ENCODE measurements at places on chromosomes 7 and 10.
A peak's percentile ranks its signal among the peaks of the same experiment; 100 is the strongest.

DNA sequence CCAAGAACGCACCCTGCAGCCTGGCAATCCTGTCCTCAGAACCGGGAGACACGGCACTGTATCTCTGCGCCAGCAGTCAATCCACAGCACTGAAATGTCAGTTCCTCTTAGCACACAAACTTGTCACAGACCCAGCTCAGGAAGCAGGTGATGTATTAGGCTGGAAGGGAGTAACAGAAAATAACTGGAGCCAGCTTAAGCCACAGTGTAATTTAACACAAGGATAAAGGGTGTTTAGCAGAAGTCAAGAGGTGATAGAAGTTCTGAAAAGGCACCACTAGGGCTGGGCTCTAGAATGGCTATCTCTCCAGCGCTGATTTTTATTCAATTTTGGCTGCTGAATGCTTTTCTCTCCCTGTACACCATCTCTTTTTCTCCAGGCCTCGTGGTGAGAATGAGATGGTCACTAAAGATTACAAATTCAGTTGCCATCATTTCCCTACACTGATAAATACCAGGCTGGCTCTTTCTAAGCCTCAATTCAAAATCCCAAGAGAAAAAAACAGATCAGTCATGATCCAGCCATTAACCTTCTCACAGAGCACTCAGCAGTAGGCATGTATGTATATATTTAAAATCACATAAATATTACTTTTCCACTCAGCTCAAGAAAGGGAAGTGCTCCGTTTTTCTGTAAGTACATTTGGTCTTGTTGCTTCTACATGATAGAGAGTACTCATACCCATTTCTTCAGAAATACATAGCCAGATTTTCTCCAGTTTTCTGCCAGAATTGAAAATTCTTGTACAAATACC is 102.7 kb upstream of the PRSS1 start:
- no peak for DNase-seq

DNA sequence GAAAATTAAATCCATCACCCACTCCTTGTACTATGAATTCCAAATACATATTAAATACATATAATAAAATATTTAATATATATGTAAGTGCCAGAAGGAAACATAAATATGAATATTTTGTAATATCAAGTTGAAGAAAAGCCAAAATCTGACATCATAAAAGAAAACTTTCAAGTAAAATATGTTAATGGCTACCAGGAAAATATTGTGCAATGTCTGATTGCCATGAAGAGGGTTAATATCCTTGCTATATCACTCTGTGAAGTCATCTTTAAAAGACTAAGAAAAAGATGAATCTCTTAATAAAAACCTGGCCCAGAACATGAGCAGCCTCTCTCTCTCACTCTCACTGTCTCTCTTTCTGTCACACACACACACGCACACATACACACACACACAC is 130.2 kb downstream of the EGFR start:
- no peak for DNase-seq

DNA sequence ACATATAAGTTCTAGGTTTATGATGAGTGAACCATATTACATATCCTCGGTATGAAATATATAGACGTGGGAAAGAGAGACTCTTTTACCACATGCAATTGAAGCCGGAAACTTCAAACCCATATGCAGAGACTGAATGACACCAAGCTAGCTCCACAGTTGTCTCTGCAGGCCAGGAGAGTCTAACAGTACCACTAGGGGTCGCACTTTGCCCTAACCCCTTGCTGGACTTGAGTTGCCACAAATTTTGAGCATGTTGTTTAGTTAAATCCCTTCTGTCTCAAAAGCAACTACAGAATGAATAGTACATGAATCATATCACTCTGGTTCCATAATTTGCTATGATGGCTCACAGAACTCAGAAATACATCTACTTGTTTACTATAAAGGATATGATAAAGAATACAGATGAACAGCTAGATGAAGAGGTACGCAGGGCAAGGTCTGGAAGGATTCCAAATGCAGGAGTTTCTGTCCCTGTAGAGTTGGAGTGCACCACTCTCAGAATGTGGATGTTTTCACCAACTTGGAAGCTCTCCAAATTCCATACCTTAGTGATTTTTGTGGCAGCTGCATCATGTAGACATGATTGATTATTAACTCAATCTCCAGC is 112.4 kb upstream of the YAE1 start:
- DNase-seq, result peak; percentile 69

DNA sequence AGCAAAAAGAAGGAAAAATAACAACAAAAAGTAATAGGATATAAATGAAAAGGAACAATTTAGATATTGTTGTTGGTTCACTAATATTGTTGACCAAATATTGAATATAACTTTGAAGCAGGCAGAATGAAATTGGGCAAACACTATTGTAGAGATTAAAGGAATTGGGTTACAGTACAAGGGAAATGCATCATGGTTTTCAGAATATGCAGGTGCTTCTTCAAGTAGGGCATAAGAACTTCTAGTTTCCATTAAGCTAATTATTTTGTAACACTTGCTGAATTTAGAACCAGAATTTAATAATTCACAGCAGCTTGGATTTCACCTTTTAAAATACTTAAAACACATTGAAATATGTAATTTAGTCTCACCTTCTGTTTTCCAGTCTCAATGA is 36.5 kb downstream of the RPA3 start:
- DNase-seq, result no peak

DNA sequence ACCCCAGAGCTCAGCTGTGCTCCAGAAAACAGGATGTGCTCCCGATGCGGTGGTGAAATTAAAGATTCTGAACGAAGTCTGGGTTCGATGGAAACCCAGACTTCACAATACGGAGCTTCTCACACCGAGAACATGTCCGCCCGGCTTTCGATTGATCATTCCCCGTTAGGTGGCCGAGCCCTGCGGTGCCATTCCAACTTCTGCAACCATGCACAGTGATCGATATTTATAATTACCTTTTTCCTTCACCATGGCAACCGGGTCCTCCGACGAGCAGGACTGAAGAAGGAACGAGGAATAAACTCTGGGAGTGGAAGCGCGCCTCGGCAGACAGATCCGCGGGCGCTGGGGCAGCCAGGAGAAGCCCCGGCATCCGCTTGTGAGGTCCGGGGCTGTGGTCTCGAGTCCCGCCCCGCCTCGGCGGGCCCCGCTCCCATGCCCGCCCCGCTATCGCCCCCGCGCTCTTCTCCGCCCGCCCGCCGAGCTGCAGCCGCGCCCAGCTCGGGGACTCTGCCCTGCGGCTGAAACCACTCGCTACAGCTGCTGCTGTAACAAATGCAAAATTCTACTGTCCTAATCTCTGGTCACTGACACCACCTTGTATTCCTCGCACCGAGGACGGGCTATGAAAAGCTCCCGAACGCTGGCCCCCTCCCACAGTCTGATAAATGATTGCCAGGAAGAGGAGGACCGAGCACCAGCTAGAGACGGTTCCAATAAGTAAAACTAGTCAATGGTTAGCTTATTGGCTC is 26.2 kb downstream of the ABLIM1 start:
- DNase-seq, result no peak

- DNase-seq, result peak; percentile 84
Measured at GRCh38 chr7:151051108-151051507, 2.8 kb downstream of the ASIC3 start.

DNA sequence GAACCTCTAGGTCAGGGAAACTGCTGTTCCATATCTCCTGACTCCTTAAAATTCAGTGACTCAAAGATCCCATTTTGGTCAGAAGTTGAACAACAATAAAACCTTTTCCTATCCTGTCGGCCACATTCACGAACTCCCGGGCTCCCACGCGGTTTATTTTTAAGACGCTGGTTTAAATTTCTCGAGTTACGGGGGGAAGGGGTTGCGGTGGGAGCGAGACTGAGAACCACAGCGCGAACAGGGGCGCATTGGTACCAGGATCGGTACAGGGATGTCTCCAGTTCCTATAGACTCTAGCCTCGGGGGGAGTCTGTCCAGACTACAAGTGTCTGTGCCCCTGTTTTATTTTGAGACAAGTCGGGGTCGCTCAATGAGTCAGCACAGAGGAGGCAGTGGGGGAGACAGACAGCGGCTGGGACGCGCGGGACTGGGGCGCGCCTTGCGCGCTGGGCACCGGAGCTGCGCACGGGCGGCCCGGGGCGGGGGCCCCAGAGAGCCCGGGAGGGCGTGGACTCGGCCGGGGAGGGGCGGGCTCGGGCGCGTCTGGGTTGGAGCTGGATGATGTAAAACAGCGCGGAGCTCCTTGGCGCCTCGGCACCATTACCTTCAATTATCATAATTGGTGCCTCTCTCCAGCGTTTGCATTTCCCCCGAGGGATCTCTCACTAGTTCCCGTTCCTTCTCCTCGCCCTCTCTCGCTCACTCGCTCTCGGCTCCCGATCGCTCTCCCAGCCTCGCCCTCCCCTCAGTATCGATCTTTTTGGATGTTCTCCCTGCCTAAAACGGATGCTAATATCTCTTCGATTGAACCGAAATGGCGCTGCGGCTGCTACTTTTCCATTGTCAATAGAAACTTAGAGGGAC is 8.7 kb upstream of the BAMBI start:
- peak; percentile 16 for DNase-seq

GRCh38 chr7:157889480-157889879 is 552.7 kb downstream of the DNAJB6 start:
- no peak for DNase-seq

DNA sequence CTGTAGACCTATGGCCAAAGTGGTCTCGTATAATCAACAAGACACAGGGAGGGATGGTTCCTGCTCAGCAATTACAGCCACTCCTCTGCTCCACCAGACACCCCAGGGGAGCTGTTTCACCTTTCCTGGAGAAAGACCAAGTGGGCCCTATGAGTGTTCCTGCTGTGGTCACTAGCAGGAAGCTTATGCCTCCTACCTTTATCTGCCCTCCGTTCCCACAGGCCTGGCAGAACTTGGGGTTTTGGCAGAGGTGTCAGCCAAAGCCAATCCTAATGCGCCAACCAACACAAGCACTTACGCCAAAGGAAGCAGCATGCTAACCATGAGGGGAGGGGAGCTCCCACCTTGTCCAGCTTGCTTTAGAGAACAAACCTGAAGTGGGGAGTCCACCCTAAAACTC is 31.2 kb downstream of the XPNPEP1 start:
- no peak for DNase-seq

GRCh38 chr10:22978918-22979317 is 51.1 kb downstream of the ARMC3 start:
- DNase-seq, result no peak

- DNase-seq, result no peak
Measured at GRCh38 chr7:83835424-83835823, 186.5 kb upstream of the SEMA3E start.

DNA sequence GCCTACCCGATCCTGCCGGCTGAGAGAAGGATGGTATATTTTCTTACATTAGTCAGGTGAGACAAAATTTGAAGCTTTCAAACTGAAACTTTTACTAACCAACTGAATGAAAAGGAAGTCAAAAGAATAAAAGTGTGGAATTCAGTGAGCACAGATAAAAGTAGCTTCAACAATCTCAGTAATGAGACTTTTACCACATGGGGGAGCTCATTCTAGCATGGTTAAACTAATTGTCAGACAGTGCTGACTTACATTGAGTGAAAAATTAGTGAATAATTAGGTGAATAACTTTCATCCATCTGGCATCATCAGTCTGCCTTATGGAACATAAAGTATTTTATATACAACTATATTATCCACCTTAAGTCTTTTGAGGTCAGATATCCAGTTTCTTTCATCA is 8.4 kb downstream of the FAM237B start:
- no peak for DNase-seq

GRCh38 chr10:78260141-78260540 is 226.5 kb downstream of the RPS24 start:
- no peak for DNase-seq

- DNase-seq, result no peak
Measured at GRCh38 chr10:119550827-119551226, 8.3 kb upstream of the RGS10 start.

DNA sequence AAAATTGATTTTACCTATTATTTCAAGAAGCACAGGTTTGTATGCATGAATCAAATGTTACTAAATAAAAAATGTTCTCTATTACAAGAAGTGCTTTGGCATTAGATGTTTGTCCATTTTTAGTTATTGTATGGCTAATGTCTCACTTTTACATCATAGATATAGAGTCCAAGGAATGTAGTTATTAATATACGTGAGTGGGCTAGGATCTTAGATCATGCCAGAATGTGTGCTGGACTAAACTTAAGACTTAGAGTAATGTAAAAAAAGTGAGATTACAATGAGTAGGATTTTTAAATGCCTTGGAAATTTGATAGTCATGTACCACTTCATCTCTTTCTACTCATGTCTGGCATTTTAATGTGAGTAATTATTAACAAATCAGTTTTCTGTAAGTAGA is 196.6 kb downstream of the ARL4A start:
- no peak for DNase-seq

DNA sequence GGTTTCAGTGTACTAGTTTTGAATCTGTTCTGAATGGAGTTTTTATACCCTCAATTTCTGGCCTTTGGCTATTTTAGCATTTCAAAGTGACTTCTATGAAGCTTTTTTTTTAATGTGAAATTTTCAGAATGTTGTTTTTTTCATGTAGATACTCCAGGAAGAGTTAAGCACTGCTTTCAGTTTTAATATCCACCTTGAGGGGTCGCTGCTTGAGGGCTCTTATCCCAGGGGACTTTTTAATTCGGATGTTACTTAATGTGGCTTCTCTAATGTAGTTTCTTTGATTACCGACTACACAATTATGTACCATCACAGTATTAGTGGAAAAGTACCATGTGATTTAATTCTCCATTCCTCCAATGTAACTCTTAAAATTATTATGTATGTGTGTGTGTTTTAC is 5.2 kb downstream of the IFIT5 start:
- no peak for DNase-seq

DNA sequence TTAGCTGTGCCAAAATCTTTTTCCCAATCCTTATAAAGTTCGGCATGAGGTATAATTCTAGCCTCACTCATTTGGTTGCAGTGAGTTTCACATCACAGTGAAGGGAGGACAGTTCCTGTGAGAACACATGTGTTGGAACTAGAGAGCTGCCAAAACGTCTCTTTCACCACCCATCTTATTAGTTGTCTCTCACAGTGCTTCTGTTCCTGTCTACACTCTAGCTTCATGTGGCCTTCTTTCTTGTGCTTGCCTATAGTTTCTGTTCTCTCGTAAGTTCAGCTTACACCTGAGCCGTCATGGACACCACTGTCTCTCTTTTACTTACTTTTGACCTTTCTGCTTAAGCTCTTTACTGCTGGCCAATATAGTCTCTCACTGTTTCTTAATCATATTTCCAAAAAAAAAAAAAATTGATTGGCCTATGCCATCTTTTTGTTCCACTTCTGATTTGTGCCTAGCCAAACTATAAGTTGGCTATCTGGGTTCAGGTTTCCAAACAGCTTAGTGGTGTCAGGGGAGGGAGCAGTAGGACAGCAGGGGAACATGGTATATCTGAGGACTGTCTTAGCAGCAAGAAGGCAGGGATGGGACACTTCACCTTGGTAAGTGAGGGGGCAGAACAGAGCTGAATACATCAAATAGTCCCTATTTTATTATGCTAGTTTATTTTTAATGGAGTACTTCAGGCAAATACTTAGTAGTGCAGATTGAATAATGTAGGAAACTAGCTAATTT is 38.0 kb downstream of the ZNRF2 start:
- DNase-seq, result no peak

- no peak for DNase-seq
Measured at GRCh38 chr7:70477036-70478010, 654.6 kb upstream of the GALNT17 start.

DNA sequence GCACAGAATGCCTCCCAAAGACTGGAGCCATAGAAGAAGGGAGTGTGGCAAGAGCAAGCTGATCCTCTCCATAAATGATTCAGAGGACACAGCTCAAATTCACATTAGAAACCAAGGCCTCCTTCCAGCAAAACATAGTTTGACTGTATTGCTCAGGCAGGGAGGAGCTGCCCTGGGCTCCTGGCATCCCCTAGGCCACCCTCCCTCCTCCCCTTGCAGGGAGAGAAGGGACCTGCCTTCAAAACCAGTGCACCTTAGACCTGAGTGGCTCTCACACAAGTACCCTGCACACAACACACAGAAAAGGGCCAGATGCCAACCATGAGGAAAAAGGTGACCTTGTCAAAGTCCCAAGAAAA is 64.7 kb downstream of the CREB3L2 start:
- no peak for DNase-seq

Data from CD4-positive, alpha-beta T cell (primary cell).